ENCODE measurements at places on chromosomes 6 and 20.

- no peak overlapping the region for H3K27ac ChIP-seq
- H3K4me1 ChIP-seq = peaks cover 16% of the 10 kb centered on the region
These were observed 191.3 kb downstream of the OR2B2 start for GRCh38 chr6:27720607-27721580.

DNA sequence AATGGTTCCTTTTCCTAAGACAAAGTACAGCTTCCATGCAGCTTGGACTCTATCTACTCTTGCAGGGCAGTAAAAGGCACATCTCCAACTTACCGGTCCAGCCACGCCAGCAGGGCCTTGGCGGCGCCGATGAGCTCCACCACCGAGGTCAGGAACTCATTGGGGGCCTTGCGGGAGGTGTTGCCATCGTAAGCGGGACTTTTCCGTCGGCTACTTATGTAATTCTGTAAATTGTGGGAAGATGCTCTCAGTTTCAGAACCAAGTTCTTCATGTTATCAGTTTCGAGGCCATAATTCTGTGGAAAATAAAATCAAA, 68.5 kb downstream of the CNKSR3 start:
- no peaks in the 10 kb centered on the region for H3K4me1 ChIP-seq
- H3K27me3 ChIP-seq = peaks cover 10% of the 10 kb centered on the region
- H3K36me3 ChIP-seq = no peaks in the 10 kb centered on the region
- H3K27ac ChIP-seq = no peak overlapping the region
- H3K4me3 ChIP-seq = no peak overlapping the region
- DNase-seq = no peak

DNA sequence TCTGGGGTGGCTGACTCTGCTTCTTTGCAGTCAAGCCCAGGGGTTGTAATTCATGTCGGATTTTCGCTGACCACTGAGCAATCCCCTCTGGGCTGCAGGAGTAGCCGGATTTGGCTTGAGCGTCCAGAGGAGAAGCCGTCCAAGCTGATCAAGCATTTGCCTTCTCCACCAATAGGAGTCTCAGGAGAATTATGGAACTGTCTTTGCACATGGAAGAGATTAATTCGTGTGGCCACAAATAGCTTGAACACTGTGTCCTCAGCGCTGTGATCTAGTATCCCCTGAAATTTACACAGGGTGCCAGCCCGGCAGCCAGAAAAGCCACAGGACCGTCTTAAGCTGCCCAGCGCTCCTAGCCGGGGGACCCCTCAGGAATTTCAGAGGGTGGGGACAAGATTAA, 37.1 kb downstream of the EYA2 start:
- DNase-seq = no peak
- no peaks in the 10 kb centered on the region for H3K4me1 ChIP-seq
- no peak overlapping the region for H3K27ac ChIP-seq
- H3K36me3 ChIP-seq = no peaks in the 10 kb centered on the region

DNA sequence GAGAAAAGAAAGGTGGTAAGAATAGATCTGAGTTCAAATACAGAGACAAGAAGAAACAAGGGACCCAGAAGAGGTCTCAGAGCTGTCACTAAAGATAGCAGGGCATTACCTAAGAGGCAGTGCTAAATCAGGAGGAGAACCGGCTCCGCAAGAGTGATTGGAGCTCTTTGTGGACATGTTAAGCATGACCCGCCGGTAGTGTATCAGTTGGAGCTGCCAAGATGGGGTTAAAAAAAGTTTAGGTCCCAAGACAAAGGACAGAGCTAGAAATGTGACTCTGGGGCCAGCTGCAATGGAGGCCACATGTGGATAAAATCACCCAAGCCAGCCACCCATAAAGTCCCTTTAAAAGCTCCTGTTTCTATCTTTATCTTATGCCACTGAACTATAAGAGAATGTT, 93.4 kb downstream of the MBOAT1 start:
- DNase-seq = no peak
- H3K4me1 ChIP-seq = no peaks in the 10 kb centered on the region
- H3K36me3 ChIP-seq = peaks cover 55% of the 10 kb centered on the region

DNA sequence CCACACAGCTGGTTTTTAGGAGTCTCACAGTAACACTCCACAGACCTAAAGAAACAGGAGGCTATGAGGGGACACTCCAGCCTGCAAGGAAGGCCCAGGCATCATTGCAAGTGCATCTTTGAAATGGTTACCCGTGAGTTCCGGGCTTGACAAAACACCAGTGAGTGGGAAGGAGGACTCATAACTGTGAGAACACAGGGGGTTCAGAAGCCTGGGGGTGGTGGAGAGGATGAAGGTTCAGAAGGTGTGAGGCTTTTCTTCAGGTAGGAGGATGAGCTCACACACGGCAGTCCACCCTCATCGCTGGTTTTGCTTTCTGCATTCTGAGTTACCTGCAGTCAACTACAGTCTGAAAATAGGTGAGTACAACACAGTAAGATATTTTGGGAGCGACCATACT, 39.9 kb downstream of the MAP7 start:
- DNase-seq = no peak
- no peak overlapping the region for H3K4me3 ChIP-seq
- no peaks in the 10 kb centered on the region for H3K27me3 ChIP-seq
- H3K36me3 ChIP-seq = no peaks in the 10 kb centered on the region
- H3K27ac ChIP-seq = peak overlapping the region; percentile 52

DNA sequence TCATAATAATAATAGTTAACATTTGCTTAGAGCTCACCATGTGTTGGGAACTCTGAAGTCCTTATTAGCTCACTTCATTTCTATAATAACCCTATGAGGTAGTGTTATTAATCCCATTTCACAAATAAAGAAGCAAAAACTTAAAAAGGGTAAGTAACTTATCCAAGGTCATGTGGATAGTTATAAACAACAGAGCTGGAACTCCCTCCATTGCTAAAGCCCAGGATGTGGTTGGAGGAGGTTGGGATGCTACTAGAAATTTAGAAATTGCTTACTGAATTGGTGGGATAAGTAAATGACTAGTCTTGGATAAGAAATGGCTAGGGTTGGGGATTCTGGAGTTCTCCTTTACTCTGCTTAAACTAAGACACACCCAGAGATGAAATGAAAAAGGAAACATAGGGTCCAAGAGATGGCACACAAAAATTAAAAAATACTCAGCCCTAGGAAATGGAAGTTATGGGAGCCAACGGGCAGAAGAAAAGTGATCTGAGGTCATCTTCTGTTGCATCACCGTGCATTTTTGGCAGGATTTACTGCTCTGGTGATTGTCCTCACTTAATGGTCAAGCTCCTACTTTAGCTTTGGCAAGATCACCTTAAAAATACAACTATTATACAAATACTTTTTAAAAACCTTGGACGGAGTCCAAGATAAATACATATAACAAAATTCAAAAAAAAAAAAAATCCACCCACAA, 7.7 kb upstream of the CLIC5 start:
- no peak for DNase-seq
- peaks cover 8% of the 10 kb centered on the region for H3K4me1 ChIP-seq
- H3K4me3 ChIP-seq = no peak overlapping the region
- H3K27me3 ChIP-seq = peaks cover 36% of the 10 kb centered on the region
- no peak overlapping the region for H3K27ac ChIP-seq
- H3K36me3 ChIP-seq = no peaks in the 10 kb centered on the region

DNA sequence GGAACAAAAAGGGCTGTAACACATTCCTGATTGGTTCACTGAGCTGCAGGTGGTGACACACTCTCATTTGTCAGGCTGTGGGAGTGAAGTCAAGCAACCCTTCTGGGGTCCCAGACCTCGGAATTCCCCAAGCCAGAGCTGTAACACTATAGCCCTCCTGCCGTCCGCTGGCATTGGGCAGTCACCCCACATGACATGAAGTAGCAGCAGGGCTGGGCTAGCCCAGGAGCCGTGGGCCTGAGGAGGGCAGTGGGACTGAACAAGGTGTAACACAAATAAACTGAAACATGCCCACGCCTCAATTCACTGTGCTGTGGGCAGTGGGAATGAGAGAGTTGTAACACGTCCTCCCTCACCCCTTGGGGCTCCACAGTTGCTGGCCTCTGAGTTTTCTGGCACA, 689.1 kb upstream of the EYS start:
- no peaks in the 10 kb centered on the region for H3K27me3 ChIP-seq
- no peaks in the 10 kb centered on the region for H3K36me3 ChIP-seq
- DNase-seq = no peak
- no peaks in the 10 kb centered on the region for H3K4me1 ChIP-seq

GRCh38 chr6:73302339-73302738, 39.3 kb upstream of the KHDC1 start:
- DNase-seq = no peak
- no peaks in the 10 kb centered on the region for H3K27me3 ChIP-seq
- H3K4me1 ChIP-seq = peaks cover 10% of the 10 kb centered on the region
- H3K36me3 ChIP-seq = peaks cover 25% of the 10 kb centered on the region

All from activated T-helper 2 cell treated with anti-CD3 and anti-CD28 coated beads, Interferon-gamma antibody, Interleukin-2, Interleukin-4, amounts not matched to agents 10 μg/mL and 5 μg/mL and 100 μg/mL, durations not matched to agents 14 hours and 24 hours and 36 hours (primary cell).